Ovary (tissue), 10 donors: ENCODE measurements at places on chromosomes 3 and 15.

DNA sequence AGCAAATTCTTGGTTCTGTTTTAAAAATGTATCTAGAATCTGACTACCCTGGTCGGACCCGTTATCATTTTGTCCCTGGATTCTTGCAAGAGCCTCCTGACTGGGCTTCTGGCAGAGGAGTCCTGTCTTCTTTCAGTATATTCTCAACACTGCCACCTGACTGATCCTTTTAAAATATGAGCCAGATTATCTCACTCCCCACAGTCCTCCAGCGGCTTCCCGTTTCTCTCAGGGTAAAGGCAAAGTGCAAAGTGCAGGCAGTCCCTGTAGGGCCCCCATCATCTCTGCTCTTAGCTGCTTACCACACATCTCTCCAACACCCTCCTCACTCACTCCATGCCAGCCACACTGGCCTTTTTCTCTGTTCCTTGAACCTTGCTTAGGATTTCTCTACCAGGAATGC, 28.4 kb downstream of the CRTC3 start:
- DNase-seq, result peak; percentile 49

- no peak for DNase-seq
Observed at GRCh38 chr15:69893863-69894262, 203.9 kb downstream of the TLE3 start.

- DNase-seq, result no peak
Observed at GRCh38 chr3:191391861-191392808, 61.8 kb upstream of the UTS2B start.

DNA sequence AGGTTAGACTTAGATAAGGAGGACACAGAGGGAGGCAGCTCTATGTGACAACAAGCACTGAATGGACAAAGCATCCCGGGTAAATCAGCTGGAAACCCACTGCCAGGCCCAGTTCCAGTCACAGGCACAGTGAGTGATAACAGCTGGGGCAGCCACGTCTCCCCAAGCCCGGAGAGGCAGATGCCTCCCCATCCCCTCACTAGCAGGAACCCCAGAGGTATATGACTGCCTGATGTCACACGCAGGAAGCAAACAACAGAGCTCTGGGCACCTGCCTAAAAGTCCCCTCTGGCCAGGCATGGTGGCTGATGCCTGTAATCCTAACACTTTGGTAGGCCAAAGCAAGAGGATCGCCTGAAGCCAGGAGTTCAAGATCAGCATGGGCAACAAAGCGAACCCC, 18.2 kb downstream of the C15orf62 start:
- DNase-seq, result no peak

- DNase-seq, result no peak
Observed at GRCh38 chr15:32669896-32670611, 28.5 kb downstream of the SCG5 start.

DNA sequence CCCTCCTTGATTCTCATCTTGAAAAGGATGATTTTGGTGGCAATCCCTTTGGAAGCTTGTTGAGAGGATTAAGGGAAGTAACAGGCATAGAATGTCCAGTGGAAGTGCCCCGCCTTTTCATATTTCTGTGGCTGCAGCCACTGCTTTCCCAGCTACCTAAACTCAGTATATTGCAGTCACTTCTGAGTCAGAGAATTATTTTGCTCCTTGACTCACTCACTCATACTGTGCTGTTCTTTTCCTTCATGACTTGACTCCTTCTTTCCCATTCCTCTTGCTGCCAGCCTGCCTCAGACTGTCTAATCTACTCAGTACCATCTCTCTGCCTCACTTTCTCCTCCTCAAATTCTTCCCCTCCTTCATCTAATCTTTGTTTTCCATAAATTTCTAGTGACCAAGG, 26.5 kb upstream of the POLR2M start:
- no peak for DNase-seq

GRCh38 chr15:70247281-70247680, 149.6 kb upstream of the TLE3 start:
- DNase-seq, result no peak

GRCh38 chr3:148227534-148227933, 470.2 kb upstream of the AGTR1 start:
- no peak for DNase-seq

DNA sequence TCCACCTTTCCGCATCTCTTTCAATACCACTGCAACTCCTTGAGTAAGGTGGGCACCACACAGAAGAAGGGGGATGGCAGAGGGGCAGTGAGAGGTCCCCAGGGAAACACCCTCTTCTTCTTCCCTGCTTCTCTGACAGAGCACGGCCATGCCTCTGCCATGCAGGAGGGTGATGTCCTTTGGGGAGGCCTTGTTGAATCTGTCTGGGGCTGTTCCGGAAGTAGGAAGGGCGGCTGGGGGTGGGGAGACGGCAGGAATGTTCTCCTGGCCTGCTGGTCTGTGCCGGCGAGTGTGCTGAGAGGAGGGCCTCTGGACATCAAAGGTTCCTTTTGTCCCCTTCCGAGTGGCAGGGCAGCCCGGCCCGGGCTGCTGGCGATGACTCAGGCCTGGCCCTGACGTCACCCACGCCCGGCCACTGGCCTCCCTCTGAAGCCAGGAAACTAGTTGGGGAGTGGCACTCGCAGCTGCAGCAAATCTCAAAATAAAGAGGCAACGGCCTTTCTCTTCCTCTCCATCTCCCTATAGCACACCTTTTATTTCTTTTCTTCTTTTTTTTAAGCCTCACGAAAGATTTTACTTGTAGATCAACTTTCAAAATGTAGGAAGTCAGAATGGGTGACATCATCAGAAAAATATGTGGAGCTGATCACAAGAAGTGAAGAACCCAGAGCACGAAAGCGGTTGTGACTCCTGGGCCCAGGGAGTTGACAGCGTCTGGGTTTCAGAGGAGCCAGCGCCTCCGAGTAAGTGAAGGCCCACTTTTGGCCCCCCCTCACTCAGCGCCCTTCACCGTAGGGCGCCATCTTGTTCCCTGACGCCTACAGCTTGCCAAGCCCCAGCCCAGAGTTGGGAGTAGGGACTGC, at the start of gene ZBTB38:
TSS of gene ZBTB38 (plus strand) at position 443 of the 863 bp plus-strand sequence. CDS start 73,885 bp downstream, outside the sequence.
- DNase-seq, result peak; percentile 89

DNA sequence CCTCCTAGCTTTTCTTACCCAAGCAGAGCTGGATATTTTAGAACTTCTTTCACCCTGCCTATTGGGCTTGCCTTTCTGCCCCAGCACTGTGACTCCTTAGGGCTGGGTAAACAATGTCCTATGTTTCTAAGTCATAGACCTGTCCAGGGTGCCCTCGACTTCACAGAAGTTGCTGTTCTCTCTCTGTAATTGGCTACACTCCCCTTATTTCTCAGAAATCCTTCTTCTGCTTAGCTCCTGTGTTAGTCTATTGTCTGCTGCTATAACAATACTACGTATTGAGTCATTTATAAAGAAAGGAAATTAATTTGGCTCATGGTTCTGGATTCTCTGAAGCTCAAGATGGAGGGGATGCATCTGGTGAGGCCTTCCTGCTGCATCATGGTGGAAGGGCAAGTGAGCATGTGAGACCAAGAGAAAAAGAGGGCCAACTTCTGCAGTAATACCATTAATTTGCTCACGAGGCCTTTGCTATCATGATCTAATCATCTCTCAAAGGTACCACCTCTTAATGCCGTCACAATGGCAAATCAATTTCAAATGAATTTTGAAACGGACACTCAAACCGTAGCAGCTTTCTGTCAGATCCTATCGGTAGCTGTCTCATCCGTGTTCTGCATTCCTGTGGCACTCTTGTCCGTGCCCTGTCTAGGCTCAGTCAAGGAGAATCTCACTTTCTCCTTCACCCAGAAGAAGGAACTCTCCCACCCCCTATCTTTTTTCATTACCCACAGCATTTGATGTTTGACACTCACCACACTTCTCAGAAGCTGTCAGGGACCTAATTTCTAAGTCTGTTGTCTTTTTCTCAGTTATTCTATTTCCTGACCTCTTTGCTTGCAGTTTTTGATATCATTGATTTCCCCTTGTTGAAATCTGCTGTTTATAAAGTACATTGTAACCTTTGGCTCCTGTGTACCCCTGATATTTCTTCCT, 22.3 kb upstream of the GPR171 start:
- DNase-seq, result no peak

DNA sequence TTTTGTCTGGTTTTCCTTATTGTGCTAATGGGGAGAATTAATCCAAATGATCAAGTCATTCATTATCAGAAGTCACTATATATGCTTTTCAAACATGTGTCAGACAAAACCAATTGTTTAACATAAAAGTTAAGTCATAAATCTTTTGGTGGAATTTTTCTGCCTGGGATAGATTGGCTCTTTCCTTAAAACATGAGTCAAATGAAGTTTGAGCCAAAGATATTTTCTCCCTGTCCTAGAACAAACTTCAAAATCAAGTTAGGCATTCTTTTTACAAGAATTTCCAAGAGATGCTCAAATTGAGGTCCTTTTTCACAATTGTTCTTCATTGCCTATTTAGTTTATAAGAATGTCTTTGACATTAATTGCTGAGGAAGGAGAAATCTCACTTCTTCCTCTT, 138.3 kb downstream of the UACA start:
- DNase-seq, result no peak

GRCh38 chr15:74259292-74259648, 23.1 kb downstream of the CCDC33 start:
- DNase-seq, result no peak

DNA sequence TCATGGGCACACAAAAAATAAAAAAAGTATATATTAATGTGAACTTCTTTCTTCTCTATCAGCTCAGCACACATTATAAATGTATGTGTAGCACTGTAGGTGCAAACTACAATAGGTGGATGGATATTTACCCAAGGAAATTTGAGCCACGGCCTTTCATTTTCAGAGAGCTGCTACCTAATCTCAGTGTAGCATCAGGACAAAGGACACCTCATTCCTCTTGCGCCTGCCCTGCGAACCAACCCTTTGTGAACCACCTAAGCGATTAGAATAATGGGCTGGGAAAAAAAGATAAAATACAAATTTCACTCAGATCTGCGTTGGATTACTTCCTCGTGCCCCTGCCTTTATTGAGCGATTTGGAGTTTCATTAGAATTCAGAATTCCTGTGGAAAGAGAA, 263.2 kb downstream of the NR2F2 start:
- no peak for DNase-seq

GRCh38 chr3:29864809-29865208, 583.9 kb downstream of the RBMS3 start:
- DNase-seq, result no peak

DNA sequence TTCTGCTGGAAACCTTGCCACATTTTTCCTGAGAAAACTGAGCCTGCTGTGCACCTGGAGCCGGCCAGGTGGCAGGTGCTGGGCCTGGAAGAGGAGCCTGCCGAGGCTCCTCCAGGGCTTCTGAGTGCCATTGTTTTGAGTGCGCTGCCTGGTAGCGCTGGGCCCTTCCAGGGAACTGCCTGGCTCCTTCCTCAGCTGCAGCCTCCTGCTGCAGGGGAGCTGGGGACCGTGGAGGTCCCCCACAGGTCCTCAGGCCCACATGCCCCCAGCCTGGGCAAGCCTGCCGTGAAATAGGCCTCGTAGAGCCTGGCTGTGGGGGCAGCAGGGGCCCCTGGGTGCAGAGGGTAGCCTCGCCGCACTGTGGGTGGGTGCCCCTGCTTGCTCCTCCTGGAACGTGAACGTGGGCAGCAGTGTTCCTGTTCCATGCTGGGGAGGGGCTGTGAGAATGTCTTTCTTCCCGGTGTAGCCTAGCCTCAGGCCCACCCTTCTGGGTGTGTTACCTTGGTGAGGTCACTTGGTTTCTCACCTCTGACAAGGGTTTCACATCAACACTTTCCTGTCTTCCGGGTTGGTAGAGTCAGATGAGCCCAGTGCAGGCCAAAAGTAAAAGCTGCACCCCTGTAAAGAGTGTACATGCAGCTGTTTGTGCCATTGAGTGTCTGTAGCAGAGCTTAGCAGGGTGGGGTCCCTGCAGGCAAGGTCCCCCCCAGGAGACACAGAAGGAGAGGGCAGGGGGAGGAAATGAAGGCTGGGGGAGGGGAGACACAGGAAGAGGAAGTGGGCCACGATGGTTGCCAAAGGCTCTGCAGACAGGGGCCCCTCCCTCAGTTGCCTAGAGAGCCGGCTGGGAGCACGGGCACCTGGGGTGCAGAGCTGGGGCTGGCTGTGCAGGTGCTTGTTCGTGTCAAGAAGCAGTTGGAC, 34.5 kb downstream of the KLF13 start:
- DNase-seq, result no peak

- DNase-seq, result no peak
Observed at GRCh38 chr15:64443747-64444621, 16.4 kb upstream of the ZNF609 start.

GRCh38 chr3:128922804-128923459, 43.5 kb downstream of the ACAD9 start:
- no peak for DNase-seq

- DNase-seq, result peak; percentile 31
Observed at GRCh38 chr15:68271854-68272471, 5.6 kb upstream of the FEM1B start.

- no peak for DNase-seq
Observed at GRCh38 chr15:26804063-26804804, 31.4 kb upstream of the GABRB3 start.
